Uterus (tissue), 4 donors: ENCODE measurements at places on chromosomes 13 and 19. TPM values are rescaled to one million over a fixed set of nuclear protein-coding genes. Genes with fewer than 3 reads are reported as not detected.

GRCh38 chr19:13082192-13083007, 20.3 kb downstream of the LYL1 start:
- peaks cover 21% of the 10 kb centered on the region for H3K4me1 ChIP-seq
- DNase-seq: peak; percentile 71
- no peaks in the 10 kb centered on the region for H3K36me3 ChIP-seq
- no peak overlapping the region for H3K4me3 ChIP-seq

- no peaks in the 10 kb centered on the region for H3K4me1 ChIP-seq
- no peak overlapping the region for H3K4me3 ChIP-seq
- no peaks in the 10 kb centered on the region for H3K27me3 ChIP-seq
- H3K27ac ChIP-seq: no peak overlapping the region
Observed at GRCh38 chr19:10551698-10552301, 8.1 kb downstream of the ATG4D start.

MBD3L3 gene
- total RNA-seq: not detected

ARMC6 gene
- total RNA-seq: 13.5 TPM

ZNF682 gene
- total RNA-seq: 3.5 TPM
